ENCODE measurements at places on chromosomes 6 and 20.

GRCh38 chr6:16927205-16927604 lies 165.9 kb upstream of the ATXN1 start:
- DNase-seq, result no peak

DNA sequence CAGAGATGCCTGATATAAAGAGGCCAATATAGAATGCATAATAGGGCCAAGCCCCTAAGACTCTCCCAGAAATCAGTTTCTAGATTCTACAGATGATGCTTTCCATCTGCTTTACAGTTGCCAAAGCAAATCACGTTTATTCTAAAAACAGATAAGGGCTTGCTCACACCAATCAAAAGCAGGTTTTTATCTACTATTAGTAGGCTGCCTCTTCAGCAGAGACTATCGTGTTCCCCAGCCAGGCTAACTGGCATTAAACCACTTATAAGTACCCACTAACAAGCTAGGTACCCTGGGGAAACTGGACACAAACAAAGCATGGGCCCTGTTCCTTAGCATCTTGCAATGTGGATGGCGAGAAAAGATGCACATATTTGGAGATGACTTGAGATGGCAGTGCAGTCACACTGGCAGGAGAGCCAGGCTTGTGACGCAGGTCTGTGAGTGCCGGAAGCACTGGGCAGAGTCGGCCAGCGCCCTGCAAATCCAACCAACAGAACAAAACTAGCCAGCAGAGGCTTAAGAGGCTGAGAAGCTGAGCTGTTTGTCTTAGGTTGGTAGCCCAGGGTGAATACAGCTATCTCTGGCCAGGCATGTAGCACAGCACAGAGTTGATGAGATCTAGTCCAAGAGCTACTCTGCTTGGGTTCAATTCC lies 73.4 kb downstream of the GFOD1 start:
- DNase-seq, result peak; percentile 61

DNA sequence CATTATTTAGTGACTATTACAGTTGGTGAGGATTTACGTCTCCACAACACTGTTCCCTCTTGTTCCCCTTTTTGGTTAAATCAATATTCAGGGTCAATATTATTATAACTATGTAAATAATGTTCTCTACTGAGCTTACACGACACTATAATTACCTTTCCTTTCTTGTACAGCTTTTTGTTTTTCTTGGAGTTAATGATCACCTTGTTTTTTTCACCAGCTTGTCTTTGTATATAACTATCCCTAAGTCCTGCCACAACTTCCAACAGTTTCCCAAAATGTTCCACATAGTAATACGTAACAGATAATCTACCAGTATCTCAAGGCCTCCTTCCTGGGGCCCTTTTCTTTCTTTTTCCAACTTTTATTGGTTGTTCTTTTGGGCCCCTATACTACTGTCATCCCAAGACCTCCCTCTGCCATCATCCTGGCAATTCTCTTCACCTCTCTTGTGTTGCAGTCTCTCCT lies 142.0 kb upstream of the SOX4 start:
- no peak for DNase-seq

- peak; percentile 85 for DNase-seq
Observed at GRCh38 chr6:52164319-52165094, 21.7 kb upstream of the IL17A start.

GRCh38 chr6:81075974-81076373 lies 676.5 kb downstream of the TENT5A start:
- peak; percentile 18 for DNase-seq

DNA sequence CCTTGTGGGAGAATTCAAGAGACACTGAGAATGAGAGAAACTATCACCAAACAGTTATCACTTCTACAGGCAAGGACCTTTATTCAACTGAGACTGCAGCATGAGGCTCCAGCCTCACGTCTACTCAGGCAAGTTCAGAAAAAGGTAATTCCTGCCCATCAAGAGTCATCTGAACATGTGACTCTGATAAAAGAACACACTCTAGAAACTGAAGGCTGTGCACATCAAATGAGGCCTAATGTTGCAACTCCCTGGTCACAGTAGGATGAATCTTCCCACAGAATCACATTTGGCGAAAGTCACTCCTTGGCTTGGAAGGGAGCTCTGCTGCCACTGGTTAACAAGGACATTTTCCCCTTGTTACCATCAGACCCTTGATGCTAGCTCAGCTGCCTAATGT lies 71.2 kb upstream of the EMILIN3 start:
- no peak for DNase-seq

- DNase-seq, result no peak
Observed at GRCh38 chr20:61185841-61186601, 66.0 kb upstream of the CDH4 start.

- DNase-seq, result no peak
Observed at GRCh38 chr6:76792394-76792793, 670.9 kb downstream of the HTR1B start.

DNA sequence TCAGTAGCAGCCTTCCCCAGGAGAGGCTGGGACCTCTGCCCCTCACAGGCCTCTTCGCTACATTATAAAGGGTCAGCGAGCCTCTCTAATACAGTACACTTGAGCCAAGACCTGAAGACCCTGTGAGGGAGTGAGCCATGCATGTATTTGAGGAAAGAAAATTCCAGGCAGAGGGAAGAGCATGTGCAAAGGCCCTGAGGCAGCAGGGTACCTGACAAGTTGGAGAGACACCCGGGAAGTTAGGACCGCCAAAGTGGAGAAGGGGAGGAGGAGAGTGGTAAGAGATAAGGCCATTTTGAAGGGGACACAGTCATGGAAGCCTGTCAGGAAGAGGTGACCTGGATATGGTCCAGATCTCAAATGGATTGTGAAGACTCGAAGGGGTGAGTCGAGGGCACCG lies 219.3 kb upstream of the RNF24 start:
- no peak for DNase-seq

DNA sequence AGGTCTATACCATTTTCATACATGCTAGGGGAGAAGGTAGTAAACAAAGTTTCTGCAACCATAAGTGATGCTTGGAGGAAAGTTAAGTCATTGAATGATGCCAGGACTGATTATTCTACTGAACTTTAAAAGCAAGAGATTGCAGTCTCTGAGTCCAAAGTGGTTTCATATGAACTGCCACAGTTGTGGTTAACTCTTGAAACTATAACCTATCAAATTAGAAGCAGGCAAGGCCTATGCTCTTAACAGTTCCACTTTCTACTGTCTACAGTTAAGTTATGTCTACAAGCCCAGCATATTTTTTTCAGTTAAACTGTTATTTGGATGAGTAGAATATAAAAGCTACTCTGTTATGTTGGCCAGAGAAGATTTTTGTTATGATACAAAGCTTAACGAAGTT lies 326.5 kb upstream of the RUNX2 start:
- DNase-seq, result peak; percentile 9

GRCh38 chr6:140160909-140161308 lies 786.5 kb upstream of the CITED2 start:
- DNase-seq, result no peak

GRCh38 chr6:144690133-144690532 lies 405.0 kb downstream of the UTRN start:
- DNase-seq, result no peak

DNA sequence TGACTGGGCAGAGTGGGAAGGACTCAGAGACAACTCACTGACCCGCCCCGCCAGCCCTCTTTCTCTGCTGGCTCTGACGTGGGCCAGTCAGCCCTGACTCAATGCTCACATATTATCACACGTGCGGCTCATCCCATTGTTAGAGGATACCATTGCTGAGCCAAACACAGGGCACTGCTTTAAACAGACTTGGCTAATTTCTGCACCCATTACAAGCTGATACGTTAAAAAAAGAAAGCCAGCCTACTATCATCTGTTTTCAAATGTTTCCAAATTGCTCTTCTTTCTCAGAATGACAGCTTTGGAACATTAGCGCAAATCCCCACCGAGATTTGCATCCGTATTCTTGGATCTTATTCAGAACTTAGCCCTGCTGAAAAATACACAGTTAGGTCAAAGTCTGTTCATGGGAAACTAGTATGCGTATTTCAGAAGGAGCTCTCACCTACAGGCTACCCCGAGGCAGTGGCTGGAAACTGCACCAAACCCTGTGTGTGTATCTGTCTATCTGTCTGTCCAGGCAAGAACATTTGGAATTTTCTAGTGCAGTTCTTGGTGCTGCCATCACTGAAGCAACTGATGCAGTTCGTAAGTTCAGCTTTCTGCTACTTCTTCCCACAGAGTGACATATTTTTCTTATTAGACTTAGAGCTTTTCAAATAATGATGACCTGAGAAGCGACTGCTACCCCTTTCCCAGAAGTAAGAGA lies 32.8 kb downstream of the RAMACL start:
- DNase-seq, result no peak

- no peak for DNase-seq
Observed at GRCh38 chr6:98695091-98695801, 139.1 kb upstream of the POU3F2 start.

- DNase-seq, result no peak
Observed at GRCh38 chr6:106411643-106412200, 51.2 kb downstream of the CRYBG1 start.

GRCh38 chr6:133241901-133242636 lies 912 bp downstream of the EYA4 start:
- peak; percentile 14 for DNase-seq

GRCh38 chr6:161618831-161619454 lies 345.1 kb upstream of the AGPAT4 start:
- peak; percentile 46 for DNase-seq

DNA sequence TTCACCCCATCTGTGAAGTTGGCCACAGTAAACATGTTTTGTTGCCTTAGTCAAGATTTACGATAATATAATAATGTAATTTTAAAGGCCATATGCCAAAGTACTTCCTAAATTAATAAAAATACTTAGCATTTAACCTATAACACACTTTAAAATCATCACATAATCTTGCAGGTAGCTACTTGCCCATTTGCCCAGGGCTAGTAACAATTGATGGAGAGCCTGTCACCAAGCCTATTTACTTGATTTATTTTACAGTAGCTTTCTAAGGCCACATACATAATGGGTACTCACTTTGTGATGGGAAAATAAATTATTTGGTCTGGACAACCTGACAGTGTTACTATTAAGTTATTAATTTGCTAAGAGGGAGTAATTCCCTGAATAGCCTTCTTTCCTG lies 14.5 kb downstream of the BTBD9 start:
- no peak for DNase-seq

DNA sequence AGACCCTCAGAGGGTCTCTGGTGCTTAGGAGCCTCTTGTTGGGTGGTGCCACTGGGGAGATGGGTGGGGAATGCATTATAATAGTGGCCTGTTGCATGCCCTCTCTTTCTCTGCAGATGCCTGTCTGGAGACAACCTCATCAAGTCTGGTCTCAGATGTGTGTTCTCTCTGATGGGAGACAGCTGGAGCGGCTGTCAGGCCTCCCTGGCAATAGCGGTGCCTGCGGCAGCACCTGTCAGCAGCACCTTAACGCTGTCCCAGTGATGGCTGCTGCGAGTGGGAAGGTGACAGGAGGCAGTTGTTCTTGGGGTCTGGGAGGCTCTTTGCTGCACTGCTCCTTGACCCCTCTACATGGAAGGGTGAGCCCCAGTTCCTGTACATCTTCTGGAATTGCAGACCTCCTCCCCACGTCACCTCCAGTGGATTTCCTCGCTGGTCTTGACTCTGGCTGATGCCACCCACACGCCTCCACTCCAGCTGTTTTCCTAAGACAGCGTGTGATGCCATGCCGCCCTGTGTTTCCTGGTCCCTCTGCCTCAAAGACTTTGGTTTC lies 63.3 kb upstream of the BLCAP start:
- DNase-seq, result no peak

DNA sequence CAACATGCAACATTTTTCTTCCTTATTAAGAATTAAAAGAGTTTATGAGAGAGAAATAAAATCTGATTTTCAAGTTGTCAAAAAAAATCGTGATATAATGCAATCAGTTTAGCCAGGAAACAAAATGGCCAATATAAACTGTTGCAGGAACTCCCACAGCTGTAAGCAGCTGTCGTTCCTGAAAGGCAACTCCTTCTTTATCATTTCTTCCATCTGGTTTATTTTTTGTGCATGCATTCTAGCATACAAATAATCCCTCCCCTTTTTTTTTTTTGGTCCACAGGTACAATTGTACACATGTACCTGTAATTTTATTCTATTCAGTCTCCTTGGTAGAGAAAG lies 19.7 kb downstream of the TRAF3IP2 start:
- no peak for DNase-seq

DNA sequence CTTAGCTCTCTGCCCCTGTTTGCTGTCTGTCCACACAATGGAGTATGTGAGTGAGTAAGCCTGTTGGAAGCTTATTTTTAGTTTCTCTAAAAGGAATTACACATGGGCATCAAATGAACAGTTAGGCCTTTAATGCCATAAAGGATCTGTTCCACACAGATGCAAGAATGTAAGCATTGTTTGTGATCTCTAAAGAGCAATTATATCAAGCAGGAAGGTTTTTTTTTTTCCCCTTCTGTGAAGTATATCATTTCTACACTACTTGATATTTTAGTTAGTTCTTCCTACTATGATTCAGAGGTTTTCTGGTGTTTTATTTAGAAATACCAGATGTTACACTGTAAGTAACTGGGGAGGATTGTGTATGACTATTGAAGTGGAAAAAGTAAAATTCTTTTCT lies 627.5 kb downstream of the COL12A1 start:
- DNase-seq, result no peak

- peak; percentile 12 for DNase-seq
Observed at GRCh38 chr6:18577491-18577890, 190.3 kb downstream of the RNF144B start.

DNA sequence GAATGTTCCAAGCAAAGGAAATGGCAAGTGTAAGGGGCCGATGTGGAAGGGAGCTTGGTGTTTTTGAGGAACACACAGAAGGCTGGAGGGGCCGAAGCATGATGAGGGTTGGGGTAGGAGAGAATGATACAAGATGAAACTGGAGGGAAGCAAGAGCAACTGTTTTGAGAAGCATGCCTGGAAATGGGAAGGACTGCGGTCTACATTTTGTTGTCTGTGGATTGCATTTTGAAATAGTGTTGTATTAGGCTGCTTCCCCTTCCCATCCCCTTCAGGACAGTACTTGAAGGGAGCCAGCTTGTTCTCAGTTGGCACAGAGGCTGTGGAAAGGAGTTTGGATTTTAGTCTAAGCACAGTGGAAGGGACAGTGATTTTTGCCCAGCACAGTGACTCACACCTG lies 2.2 kb downstream of the TM9SF4 start:
- DNase-seq, result no peak

- DNase-seq, result no peak
Observed at GRCh38 chr6:15355683-15356099, 109.8 kb downstream of the JARID2 start.

All from hematopoietic multipotent progenitor cell treated with erythropoietin and hydrocortisone succinate and interleukin-3 and kit ligand, for 4 days (in vitro differentiated cells).